Activated gamma-delta T cell treated with Interleukin-2 at 50 U/mL for 16 hours (primary cell): ENCODE measurements at places on chromosomes 3 and 15.
A peak's percentile ranks its signal among the peaks of the same experiment; 100 is the strongest.

GRCh38 chr3:146493761-146494160 lies 24.4 kb upstream of the PLSCR2 start:
- no peak for DNase-seq

DNA sequence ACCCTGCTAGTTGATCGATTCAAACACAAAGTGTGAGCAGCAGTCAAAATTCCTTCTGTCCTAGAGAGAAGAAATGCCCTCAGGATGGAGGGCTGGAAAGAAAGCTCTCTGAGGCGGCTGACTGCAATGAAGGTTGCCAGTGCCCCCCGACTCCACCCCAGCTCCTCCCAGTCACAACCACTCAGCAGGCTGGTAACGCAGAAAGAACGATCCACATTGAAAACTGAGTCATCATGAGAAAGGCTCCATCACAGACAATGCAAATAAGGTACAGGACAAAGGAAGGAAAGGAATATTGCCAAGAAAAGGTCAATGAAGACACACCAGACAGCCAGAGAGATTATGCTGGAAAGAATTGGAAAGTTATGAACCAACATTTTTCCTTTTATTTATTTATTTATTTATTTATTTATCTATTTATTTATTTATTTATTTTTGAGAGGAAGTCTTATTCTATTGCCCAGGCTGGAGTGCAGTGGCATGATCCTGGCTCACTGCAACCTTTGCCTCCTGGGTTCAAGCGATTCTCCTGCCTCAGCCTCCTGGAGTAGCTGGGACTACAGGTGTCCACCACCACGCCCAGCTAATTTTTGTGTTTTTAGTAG lies 17.4 kb upstream of the VGLL4 start:
- no peak for DNase-seq

- DNase-seq, result no peak
Measured at GRCh38 chr3:130699765-130700164, 46.9 kb downstream of the PIK3R4 start.

- no peak for DNase-seq
Measured at GRCh38 chr3:172675441-172676193, 35.2 kb downstream of the NCEH1 start.

DNA sequence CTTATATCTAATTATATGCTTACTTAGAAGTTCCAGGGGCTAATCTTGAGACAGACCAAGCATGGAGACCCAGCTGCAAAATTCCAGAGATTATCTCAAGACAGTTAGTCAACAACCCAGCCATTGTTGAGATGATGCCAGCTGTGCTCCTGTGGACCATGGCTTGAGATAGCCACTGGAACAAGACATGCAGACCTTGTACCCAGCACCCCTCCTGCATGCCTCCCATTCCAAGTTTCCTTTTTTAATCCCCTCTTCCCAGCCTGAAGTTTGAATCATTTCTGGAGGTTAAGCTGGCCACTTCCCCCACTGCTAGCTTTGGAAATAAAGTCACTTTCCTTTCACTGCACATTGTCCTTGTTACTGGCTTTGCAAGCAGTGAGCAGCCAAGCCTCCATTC lies 53.8 kb downstream of the IMPG2 start:
- DNase-seq, result no peak

DNA sequence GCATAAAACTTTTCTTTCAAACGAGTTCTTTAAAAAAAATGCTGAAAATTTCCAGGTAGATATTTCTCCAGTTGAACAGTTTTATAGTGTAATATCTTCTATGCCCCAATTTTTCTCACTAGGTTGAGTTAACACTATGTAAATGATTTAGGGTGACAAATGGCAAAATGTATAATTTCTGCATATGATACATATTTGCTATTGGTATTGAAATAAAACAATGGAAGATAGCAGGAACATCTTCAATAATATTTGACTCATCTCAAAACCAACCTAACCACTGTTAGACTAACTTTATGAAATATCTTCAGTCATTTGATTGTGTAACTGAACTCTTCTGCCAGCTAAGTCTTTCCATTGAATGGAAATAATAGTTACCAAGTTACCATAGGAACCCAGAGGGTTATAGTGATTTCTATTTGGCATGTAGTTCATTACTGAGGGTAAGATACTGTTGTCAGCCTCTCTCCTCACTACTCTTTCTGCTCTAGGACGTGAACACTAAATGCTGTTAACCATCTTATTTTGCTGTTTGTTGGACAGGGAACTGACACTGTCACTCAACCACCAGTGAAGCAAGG lies 824.7 kb upstream of the NECTIN3 start:
- no peak for DNase-seq

- no peak for DNase-seq
Measured at GRCh38 chr3:1092061-1092460, 763 bp upstream of the CNTN6 start.

- no peak for DNase-seq
Measured at GRCh38 chr3:194758716-194759115, 73.0 kb downstream of the FAM43A start.

DNA sequence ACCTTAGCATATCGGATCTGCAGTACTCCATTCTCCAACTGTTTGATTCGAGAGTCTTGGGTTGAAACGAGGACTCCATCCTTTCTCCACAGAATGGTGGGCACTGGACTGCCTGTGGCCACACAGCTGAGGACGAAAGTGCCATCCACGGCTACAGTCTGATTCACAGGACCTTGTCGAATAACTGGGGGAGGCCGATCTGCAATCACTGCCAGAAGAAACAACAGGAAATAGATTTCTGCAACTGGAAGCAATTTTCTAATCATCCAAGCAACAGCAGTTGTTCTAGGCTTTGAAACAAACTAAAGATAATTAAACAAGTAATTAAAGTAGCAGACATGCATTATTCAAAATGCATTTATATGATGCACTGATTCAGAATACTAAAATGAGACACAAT lies 1097.7 kb downstream of the ROBO1 start:
- DNase-seq, result no peak

DNA sequence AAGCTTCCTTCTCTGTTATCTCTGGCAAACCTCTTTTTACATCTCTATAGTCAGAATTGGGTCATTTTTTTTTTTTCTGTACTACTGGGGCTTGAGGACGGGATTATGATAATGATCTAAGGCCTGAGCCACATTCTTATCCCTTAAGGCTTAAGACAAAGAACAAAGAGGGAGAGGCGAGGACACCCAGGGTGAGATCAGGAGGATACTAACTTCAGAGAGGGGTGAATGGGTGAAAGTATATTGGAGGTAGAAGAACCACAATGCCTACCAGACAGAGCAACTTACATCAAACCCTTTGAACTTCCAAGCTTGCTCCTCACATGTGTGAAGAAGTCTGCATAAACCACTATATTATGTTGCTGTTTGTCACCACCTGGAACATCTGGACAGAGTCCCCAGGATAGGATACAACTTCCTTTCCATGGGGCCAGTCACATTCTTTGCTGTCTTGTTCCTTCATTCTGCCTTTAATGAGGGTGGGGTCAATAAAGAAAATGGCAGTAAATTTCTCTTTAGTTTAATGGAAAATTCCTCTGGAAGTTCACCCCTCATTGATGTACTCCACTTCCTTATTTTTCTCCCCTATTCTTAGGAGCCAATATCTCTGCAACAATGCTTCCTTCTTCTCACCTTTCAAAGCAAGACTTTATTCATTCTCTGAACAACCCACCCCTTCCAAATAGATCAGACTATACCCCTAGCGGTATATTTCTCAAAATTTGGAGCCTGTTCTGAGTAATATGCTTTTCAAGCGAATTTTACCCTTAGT lies 9.1 kb upstream of the PDCD6IP start:
- no peak for DNase-seq

DNA sequence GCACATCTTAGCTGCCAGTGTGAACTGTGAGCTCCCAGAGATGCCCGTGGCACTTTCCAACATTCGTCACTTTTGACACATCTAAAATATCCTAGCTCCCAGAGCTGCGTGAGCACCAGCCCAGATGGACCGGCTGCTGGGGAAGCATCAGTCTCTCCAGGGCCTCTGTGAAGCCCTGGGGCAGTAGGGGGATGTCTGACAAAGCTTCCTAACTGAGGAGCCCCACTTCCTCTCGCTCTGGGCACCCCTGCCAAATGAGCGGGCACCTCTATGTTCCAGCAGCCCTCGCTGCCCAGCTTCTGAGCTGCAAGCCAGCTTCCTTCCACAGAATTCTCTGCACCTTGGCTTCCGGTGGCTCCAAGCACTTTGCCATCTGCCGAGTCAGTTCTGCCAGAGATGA lies 91.1 kb downstream of the LIPC start:
- no peak for DNase-seq

GRCh38 chr3:100563652-100564211 lies 45.7 kb upstream of the ADGRG7 start:
- no peak for DNase-seq

- DNase-seq, result no peak
Measured at GRCh38 chr3:13405614-13406013, 14.5 kb downstream of the NUP210 start.

GRCh38 chr3:150273396-150273795 lies 134.7 kb upstream of the TSC22D2 start:
- no peak for DNase-seq

DNA sequence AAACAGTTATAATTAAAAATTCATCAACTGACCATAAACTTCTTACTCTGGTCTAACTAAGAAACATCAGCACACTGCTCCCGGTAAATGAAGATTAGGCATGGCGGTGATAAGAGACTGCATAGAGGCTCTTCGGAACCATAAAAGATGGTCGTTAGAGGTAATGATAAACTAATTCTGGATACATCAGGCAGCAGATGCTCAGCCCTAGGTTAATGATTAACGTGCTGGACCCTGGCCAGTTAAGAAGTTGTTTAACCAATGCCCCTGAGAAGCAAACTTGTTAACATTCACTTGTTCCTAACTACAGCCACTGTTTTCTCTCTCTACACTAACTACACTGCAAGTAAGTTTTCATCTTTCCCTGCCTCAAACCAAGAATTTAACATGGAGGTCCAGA lies 111.5 kb downstream of the PDZRN3 start:
- no peak for DNase-seq

DNA sequence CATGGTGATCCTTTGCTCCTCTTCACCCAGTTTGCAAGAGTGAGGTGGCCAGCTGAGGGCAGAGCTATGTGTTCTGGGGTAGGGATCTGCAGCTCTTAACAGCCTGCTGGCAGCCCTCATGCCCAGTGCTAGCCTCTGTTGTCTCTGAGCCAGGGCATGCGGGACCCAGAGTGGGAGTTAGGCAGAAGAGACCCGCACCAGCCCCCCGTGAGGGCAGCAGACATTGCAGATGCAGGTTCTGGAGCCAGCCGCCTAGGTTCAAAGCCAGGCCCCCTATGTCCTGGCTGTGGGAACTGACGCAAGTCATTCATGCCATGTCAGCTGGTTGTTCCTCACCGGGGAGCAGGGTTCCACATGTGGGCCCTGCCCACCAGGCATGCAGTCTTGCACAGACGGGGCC lies 74.7 kb downstream of the DNAJB8 start:
- no peak for DNase-seq

DNA sequence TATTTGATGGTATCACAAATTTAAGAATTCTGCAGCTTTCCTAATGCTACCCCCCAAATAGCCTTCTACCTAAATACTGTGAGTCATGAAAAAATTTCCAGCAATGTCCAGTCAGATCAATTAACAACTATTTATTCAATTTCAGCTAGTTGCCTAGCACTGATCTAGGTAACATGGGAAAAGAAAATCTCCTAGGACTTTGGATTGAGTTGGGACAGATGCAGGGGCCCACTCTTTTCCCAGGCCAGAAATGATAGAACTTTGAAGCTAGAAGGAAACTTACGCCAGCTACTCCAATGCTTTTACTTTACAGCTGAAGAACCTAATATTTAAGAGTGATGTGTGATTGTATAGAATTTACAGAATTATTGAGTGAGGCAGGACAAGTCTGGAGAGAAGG lies 196.3 kb downstream of the FMN1 start:
- no peak for DNase-seq

DNA sequence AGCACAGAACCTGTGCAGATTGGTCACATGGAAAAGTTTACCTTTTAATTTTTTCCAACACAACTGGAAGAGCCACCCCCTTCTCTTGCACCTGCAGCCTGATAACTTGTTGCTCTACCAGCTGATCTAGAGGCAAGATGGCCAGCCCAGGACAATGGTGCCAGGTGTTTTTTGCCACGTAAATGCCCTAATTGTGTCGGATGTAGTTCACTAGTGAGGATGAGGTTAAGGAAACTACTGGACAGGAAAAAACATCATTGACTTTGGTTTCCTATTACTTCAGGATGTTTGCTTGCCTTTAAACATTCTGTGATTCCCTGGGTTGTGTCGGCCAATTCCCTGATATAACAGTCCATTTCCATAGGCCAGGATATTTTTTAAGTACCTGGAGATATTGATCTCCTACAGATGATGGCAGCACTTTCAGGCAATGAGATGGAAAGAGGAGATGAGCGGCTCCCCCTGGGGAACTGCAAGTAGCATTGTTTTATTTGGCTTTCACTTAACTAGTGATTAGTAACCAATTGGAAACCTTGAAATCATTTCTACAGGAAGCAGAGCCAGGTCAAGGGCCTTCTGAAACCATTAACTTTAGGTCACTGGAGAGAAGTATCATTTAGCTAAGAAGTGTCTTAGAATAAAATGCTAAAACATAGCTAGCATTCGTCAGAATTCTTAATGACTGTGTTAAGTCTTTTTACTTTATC lies 72.5 kb downstream of the OSBPL10 start:
- no peak for DNase-seq

- DNase-seq, result no peak
Measured at GRCh38 chr3:133804896-133805295, 719 bp upstream of the SRPRB start.

DNA sequence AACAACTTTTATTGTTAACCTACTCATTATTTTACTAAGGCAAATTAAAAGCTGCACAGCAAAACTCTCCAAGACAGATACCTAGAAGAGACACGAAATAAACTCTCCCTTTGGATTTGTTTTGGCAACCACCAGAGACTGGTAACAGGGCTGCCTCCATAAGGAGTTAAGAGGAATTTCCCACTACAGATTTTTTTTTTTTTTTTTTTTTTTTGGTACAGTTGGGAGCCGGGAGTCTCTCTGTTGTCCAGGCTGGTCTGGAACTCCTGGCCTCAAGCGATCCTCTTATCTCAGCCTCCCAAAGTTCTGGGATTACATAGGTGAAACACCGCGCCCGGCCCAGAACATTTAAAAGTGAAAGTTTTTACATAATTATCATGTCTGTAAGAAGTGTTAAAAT lies 73.6 kb upstream of the VGLL4 start:
- no peak for DNase-seq

- DNase-seq, result peak; percentile 62
Measured at GRCh38 chr3:52245322-52246263, at the start of gene PPM1M. PPM1M (plus strand) TSS chr3:52245759; CDS start chr3:52245825, 66 bp downstream.

- no peak for DNase-seq
Measured at GRCh38 chr3:177618873-177619733, 421.8 kb upstream of the TBL1XR1 start.

DNA sequence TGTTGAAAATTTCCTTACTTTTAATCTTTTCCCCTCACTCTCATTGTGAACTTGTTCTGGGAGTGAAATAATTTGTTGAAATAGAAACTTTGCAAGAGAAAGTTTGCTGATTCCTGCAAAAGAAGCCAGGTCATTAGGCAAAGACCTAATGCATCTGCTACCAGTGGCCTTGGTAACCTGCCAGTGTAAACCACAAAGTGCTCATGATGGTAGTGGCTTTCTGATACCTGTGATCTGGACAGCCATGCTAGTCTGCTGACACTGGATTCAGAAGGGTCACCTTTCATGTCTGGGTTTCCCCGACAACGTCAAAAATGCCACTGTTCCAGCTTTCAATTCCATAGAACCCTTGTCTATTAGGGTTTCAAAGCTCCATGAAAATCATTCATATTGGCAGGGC lies 123.7 kb upstream of the MCTP2 start:
- DNase-seq, result no peak

- no peak for DNase-seq
Measured at GRCh38 chr3:177515786-177516157, 318.5 kb upstream of the TBL1XR1 start.

GRCh38 chr15:74523982-74524381 lies 17.0 kb upstream of the ARID3B start:
- DNase-seq, result no peak
